ENCODE measurements at places on chromosomes 3 and 15.

GRCh38 chr3:18216996-18217395, 208.1 kb downstream of the SATB1 start:
- no peak for DNase-seq

DNA sequence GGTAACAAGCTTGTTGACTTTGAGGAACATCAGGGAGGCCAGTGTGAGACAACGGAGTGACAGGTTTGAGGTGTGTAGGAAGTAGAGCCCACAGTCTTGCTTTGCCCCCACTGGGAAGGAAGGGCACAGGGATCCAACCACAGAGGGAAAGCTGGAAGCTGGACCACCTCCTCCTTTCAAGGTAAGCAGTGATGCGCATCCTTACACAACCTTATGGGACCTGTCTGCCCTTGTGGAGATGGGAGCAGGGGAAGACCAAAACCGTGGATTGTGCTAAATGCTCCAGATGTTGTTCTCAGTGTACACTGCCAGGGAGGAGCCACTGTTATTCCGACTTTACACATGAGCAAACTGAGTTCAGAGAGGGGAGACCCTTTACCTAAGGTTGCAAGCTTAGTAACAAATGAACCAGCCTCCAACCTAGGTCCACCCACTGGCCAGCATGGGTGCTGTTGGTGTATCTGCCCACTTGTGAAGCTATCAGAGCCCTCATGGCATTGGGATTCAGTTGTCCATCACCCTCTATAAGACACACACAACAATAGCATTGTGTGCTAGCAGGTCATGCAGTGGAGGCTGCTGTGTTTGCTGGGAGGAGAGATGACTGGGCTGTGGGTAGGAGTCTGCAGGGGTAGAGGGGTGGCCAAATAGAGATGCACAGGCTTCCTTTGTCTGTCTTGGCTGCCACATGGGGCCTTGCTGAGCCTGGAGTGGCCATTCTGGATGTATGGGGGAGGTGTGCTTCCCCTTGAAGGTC, 586 bp upstream of the LSMEM2 start:
- no peak for DNase-seq

- DNase-seq = no peak
Observed at GRCh38 chr3:37968813-37969595, 21.6 kb upstream of the VILL start.

GRCh38 chr3:46679681-46680080, 13.8 kb downstream of the ALS2CL start:
- no peak for DNase-seq

DNA sequence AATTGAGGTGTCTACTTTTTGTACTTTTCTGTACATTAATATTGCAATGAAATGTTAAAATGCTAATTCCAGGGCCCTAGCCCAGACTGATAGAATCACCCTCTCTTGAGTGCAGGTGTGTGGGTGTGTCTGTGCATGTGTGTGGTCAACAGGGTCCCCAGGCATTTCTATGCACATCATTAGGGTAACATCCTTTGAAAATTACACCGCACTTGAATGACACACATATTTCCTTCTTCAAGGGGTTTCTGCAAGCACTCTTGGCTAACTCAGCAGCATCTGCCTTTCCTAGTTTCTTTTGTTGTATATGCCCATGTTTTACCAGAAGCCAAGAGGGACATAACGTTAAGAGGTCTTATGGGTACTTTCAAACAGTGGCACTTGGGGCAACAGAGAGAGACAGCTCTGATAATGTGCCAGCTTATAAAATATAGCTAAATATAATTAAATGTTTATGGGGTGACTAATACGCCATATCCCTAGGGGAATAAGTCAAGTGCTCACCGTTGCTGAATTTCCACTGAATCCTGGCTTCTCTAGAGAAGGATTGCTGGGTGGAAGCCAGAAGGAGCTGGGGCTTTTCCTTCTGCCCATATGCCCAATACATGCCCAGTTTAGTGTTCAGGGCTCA, 54.5 kb upstream of the LRIG1 start:
- DNase-seq = no peak

GRCh38 chr15:57445872-57446271, 69.6 kb downstream of the CGNL1 start:
- DNase-seq = no peak

DNA sequence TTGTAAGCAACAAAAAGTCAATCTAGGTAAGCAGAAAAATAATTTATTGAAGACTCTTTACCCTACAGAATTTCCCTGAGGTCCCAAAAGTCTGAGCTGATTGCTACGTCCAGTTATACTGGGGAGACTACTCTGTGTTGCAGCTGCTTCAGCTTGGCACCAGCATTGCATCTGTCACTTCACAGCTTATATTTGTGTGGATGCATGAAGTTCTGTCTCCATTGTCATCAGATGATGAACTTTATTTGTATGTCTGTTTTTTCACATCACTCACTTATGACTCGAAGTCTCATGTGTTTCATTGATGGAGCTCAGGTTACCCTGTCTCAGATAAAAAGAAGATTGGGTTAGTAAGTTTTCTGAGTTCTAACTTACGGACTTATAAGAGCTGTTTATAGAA, 75.3 kb upstream of the LRRFIP2 start:
- no peak for DNase-seq

DNA sequence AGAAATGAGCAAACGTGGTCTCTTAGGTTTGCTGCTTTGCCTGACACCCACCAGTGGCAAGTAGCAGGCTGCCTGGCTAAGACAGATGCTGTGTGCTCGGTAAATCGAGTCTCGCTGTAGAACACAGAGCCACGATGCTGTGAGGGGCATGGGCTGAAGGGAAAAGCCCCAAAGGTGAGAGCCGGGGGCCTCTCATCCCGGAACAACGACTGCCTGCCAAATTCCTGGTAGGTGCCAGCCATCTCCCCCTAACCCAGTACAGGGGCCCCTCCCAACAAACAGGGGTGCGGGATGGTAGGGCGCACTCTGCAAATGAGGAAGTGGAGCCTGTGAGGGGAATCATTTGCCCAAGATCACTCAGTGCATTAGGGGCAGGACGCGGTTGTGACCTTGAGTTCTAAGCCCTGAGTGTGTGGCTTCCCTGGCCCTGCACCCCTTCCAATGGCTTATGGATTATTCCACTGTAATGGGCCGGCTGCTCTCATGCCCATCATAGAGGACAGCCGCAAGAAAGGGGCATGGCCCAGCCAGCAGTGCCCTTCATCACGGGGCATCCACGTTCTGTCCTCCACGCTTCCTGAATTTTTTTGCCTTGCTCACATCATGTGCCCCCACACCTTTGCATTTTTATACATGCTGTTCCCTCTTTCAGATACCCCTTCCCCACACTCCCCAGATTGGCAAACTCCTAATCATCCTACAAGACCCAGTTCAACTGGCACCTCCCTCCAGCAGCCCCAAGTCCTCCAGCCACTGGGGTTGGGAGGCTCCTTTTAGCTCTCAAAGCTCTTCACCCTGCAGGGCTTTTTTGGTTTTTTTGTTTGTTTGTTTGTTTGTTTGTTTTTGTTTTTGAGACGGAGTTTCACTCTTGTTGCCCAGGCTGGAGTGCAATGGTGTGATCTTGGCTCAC, 125.4 kb downstream of the NUP210 start:
- no peak for DNase-seq

DNA sequence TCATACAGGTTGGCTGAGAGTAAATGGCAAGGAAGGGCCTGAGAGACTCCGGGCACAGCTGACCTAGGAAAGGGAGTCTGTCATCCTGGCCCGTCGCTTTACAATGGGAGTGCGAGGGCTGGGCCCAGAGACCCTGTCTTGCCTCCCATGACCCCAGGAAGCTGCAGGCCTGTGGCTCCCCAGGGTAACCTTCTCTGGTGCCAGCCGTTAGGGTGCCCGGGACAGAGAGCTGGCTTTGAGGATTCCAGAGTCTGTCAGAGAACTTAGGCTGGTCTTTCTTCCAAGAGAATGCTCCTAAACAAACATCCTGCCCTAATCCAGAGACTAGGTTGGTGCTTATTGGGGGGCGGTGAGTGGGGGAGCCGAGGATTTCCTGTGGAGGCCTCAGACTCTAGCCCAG, 18.5 kb downstream of the ZNF710 start:
- no peak for DNase-seq

- no peak for DNase-seq
Observed at GRCh38 chr15:65085990-65086679, 9.6 kb downstream of the KBTBD13 start.

GRCh38 chr3:55735976-55736375, 248.9 kb upstream of the WNT5A start:
- DNase-seq = no peak

- no peak for DNase-seq
Observed at GRCh38 chr15:84765675-84766074, 17.3 kb downstream of the ZNF592 start.

DNA sequence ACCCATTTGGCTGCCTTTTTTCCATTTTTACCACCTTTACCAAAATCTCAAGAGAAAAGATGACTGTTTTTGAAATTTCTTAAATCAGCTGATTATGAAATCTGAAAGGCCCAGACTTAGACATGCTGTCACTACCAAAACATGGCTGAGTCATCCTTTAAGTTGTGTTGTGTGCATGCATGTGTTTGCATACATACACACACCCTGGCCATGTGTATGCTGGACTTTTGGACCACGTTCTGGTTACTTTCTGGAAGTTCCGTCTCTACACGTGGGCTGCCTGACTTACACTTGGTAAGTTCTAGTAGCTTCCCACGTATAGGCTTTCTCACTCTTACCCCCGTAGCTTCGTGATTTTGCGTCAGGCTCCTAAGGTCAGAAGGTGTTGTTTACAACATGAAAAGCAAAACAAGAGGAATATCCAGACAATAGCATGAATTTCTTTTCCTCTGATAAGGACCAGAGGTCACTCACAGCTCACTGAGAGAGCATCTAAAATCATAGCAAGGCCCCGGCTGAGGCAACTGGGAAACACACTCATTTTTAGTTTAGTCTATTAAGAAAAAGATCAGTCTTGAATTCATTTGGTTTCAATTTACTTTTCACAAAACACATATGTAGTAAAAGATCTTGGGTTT, 62.4 kb downstream of the COL8A1 start:
- DNase-seq = no peak

DNA sequence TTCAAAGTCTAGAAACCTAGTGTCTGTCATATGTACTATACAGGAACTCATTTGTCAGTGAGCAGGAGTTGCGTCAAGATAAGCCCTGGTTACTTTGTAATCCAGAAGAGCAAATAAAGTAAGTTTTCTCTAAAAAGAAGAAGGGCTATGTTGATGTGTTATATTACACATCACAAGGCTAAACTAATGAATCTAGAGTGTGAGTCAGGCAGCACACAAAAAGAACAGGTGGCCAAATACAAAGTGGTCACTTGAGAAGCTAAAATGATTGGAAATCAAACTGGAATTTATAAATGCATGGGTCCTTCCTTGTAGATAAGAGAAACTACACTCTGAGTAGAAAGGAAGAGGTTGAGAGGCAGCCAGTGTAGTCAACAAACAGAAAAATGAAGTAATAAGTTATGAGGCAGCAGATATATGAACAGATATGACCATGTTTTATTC, 771.6 kb downstream of the DIPK2A start:
- DNase-seq = no peak

GRCh38 chr3:178382449-178383061, 153.7 kb upstream of the KCNMB2 start:
- DNase-seq = no peak

DNA sequence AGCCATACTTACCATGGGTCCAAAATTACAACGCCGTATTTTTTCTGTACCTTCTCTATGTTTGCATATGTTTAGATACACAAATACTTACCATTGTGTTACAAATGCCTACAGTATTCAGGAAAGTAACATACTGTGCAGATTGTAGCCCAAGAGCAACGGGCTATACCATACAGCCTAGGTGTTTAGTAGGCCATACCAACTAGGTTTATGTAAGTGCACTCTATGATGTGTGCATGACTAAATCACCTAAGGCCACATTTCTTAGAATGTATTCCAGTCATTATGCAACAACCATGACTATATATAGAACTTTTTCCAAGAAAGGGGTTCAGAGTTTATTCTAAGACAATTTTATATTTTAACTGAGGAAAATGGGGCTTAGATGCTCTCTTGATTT, 411.7 kb downstream of the MAGI1 start:
- no peak for DNase-seq

DNA sequence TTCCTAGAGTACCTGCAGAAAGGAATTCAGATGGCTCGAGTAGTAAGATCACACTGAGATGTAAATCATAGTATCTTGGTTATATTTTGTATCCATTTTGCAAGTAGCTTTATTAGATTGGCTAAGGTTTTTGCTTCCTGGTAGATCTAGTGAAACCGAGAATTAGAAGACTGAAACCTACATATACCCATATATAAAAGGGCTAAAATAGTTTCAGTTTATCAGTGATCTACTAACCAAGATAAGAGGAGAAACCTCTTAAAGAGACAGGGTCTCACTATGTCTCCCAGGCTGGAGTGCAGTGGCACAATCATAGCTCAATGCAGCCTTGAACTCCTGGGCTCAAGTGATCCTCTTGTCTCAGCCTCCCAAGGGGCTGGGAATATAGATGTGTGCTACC, 135.3 kb downstream of the PCCB start:
- DNase-seq = no peak

- DNase-seq = no peak
Observed at GRCh38 chr15:34621675-34622074, 38.2 kb upstream of the GOLGA8B start.

GRCh38 chr3:51955893-51956770, 951 bp downstream of the GPR62 start:
- no peak for DNase-seq

GRCh38 chr3:148078658-148079057, 619.0 kb upstream of the AGTR1 start:
- DNase-seq = no peak

GRCh38 chr15:42863572-42864239, 56.9 kb downstream of the TTBK2 start:
- DNase-seq = no peak

DNA sequence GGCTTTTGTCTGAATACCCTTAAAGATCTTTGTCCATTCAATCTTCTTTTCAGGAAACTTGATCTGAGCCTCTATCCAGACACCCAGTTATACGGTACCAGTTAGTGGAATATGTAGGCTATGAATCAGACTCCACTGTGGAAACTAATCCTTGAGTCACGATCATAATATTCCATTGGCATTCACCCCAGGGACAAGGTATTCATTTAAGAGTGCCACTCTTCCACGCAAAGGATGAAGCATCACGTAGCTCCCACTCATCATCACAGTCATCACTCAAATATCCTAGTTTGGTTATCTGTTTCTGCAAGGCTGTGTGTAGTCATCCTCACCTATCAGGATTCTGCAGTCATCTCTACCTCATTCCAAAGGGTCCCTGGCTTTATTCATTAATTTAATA, 85.6 kb downstream of the NEDD4 start:
- no peak for DNase-seq

GRCh38 chr3:11078826-11079515, 75.3 kb upstream of the HRH1 start:
- no peak for DNase-seq

Measured in NCI-H2081 (cell line).